ENCODE measurements at places on chromosomes 4 and X.

GRCh38 chr4:38157592-38157991 is 197.4 kb downstream of the PTTG2 start:
- no peak for DNase-seq

- no peak for DNase-seq
Observed at GRCh38 chr4:21507439-21507838, 441.1 kb downstream of the KCNIP4 start.

DNA sequence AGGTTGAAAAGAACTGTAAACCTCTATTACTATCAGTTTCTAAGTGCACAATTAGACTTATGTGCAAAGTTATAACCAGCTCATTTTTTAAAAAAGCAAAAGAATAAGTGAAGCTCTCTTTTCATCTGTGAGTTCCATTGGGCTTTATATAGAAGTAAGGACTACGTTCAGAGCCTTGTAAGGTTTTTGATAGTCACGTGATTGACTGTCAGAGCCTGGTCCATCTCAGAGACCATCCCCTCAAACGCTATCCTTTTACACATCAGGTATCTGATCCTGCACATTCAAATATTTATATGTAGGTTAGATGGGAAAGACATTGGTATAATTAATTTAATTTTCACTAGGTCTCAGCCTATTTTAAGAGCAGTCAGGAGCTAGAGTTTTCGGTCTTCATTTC is 279.3 kb downstream of the INPP4B start:
- DNase-seq: no peak

- no peak for DNase-seq
Observed at GRCh38 chr4:47312170-47312569, 151.3 kb downstream of the COMMD8 start.

DNA sequence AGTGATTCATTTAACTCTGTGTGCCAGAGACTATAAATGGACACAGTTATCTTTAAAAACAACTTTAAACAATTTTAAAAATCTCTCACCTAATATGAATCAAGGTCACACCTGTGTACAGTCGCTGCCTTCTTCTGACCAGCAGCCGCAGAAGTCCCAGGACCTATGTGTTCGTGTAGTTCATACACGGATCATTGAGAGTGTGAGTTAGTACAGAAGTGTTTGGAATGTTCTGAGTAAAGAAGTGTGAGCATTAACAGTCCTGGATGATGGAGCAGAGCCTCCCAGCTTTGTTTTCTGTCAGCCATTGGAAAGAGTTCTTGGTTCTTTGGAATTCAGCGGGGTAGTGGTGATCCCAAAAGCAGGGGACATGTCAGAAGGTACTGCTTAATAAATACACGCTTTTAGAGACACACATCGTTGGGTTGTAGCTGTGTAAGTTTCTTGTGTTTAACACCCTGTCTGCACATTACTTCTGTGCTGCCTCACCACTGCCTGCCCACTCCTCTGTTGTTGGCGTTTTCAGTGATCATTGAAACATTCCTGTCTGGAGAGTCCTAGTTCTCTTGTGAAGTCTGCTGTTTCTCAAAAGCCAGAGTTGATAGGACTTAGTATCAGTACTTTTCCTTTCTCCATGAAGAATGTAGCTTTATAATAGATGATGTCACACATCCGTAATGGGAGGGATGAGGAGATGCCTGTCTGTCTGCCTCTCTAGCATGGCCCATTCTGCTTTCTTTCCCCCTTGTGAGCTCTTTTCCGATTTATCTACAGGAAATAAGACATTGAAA is 90.6 kb downstream of the PTTG2 start:
- no peak for DNase-seq

GRCh38 chrX:39716401-39716800 is 381.4 kb downstream of the BCOR start:
- no peak for DNase-seq

DNA sequence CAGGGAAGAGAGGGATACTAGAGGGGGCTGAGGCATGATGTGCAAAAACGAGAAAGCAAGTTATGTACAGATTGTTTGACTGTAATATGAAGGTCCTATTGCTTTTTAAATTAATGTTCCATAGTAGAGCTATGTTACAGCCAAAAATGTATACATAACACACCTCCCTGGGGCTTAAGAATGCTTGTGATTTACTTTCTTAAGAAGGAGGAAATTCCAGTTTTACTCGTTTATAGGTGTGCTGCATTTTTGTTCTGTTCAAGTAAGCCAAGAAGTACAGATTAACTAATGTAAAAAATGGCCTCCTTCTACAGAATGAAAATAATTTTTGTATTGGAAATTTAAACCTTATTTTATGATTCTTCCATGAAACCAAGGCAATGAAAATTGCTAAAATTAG is 614.4 kb upstream of the NR3C2 start:
- no peak for DNase-seq

GRCh38 chr4:153398713-153399112 is 54.2 kb downstream of the MND1 start:
- DNase-seq: no peak

DNA sequence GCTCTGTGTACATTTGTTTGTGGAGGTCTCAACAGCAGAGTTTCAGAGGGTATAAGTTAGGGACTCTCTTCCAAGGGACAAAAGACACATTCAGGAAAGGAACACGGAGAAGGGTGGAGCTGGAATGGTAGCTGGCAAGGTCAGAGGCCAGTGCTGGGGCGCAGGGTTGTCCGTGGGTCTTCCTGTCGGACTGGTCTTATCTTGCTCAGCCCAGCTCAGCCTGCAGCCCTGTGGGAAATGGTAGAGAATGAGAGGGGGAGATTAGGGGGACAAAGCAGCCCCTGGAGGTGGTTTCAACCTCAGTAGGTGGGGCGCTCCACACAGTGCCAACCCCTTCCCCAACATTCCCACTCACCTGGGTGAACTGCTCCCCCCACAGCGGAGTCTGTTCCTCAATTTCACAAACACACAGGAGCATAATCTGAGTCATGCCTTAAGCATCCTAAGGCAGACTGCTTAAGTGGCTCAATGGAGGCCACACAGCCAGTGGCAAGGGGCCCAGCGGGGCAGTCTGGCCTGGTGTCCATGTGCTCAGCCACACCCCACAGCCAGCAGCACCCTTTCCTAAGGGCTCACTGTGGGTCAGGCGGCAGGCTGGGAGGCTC is 6.9 kb upstream of the HDAC6 start:
- no peak for DNase-seq

DNA sequence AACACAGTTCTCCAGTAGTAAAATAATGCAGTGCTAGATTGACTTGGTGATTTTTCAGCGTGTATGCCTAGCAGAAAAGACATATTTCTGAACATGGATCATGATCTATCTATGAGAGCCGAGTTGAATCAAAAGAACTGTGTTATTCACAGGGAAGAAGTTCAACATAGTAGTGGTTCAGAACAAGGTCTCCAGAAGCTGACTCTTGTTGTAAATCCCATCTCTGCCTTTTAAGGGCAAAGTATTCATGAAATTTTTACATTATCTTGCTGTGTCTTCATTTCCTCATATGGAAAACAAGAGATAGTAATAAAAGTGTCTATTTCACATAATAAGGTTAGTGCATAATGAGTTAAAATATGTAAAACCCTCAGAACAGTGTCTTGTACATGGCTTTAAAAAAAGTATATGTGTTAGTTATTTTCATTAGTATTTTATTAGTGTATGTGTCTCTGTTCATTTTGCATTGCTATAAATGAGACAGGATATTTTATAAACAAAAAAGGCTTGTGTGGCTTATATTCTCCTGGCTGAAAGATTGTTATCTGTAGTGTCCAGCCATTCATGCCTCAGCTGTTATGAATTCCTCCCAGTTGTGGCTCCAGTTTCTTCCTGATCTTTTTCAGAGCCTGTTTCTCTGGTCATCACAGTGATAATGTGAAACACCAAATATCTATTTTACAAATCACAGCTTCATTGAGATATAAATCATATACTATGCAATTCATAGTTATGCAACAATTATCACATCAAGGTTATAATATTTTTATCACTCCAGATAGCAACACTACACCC is 1351.2 kb downstream of the STIM2 start:
- DNase-seq: no peak

DNA sequence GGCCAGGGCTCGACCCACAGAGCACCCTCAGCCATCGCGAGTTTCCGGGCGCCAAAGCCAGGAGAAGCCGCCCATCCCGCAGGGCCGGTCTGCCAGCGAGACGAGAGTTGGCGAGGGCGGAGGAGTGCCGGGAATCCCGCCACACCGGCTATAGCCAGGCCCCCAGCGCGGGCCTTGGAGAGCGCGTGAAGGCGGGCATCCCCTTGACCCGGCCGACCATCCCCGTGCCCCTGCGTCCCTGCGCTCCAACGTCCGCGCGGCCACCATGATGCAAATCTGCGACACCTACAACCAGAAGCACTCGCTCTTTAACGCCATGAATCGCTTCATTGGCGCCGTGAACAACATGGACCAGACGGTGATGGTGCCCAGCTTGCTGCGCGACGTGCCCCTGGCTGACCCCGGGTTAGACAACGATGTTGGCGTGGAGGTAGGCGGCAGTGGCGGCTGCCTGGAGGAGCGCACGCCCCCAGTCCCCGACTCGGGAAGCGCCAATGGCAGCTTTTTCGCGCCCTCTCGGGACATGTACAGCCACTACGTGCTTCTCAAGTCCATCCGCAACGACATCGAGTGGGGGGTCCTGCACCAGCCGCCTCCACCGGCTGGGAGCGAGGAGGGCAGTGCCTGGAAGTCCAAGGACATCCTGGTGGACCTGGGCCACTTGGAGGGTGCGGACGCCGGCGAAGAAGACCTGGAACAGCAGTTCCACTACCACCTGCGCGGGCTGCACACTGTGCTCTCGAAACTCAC is 3.6 kb downstream of the MID1IP1 start:
- DNase-seq: no peak

Data from renal cortex interstitium (tissue), 15 donors.